ENCODE measurements at places on chromosomes 4 and X. TPM values are rescaled to one million over a fixed set of nuclear protein-coding genes. Genes with fewer than 3 reads are reported as not detected.

Gene CTAG1A
- total RNA-seq: not detected

Gene TLL1
- total RNA-seq: 39.2 TPM

Gene DGAT2L6
- not detected for total RNA-seq

Gene TRMT44
- total RNA-seq: 20.4 TPM

Gene HDAC8
- total RNA-seq: 30.7 TPM

Gene SCRG1
- total RNA-seq: 2.6 TPM

- peak overlapping the region; percentile 80 for H3K27ac ChIP-seq
- peaks cover 36% of the 10 kb centered on the region for H3K4me1 ChIP-seq
- H3K4me3 ChIP-seq: peak overlapping the region; percentile 80
- no peaks in the 10 kb centered on the region for H3K27me3 ChIP-seq
Measured at GRCh38 chr4:37978248-37978924, 18.2 kb downstream of the PTTG2 start.

DNA sequence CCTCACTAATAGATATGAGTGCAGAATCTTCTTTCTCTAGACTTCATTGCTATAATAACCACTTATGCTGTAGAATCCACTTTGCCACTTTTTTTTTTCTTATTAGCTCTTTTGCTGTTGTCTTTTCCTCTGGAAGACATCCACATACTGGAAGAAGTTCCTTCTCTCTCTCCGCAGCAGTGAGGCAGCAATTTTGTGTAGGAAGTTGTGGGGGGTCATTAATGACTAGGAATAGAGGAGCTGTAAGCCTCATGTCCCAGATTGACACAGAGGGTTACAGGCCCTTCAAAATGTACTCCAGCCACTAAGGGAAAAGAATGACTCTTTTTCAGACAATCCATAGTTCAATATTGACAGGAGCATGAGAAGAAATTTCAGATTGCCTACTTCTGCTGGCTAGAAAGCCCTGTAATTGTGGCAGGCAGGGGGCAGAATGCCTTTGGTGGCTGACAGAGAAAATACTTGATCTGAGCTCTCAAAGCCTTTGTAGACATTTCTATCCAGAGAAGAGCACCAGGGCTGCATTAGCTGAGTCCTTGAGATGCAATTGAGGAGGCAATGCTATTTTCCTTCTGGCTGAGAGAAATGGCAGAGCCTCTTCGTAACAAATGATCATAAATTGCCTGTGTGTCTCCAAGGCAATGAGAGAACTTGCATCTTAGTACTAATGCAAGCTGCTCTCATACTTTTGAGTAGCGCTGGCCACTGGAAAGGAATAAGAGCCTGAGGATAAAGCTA lies 856.2 kb downstream of the STIM2 start:
- H3K4me1 ChIP-seq: no peaks in the 10 kb centered on the region
- H3K27me3 ChIP-seq: no peaks in the 10 kb centered on the region
- H3K4me3 ChIP-seq: no peak overlapping the region
- H3K27ac ChIP-seq: no peak overlapping the region
- DNase-seq: no peak

DNA sequence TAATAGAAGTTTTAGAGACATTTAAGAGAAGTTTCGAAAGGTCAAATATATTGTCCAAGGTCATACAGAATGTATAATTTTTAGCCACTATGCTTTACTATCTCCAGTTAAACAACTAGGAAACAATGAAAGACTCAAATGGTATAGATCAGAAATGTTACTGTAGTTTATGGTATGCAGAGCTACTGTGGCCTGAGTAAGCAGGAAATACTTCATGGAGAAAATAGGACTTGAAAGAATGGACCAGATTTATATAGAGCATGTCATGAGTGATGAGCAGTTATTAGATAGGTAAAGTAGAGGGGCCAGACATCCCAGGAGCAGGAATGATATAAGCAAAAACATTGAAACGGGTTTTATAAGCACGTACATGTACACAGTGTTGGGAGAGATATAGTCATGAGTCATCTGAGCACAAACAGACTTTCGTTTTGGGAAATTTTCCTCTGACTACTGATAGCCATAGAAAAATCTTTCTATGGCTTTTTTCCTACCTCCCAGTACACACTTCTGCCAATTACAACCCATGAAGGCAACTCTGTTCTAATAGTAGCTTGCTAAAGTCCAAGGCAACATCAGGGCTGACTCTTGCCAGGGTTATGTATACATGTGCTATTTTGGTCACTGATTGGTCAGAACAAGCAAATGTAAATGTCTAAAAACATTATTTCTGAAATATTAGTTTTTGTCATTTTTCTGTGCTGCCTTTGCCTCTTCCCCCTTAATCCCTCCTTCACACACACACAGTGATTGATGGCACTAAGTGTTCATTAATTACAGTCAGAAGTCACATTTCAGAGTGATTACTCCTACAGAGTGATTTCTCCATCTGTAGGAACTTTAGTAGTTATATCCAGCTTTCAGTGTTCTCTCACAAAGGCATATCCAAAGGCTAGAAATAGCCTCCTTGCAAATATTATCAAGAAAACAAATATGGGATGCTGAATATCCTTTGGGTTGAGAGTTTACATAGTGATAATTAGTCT lies 198.7 kb downstream of the ENOX2 start:
- no peak for DNase-seq
- no peaks in the 10 kb centered on the region for H3K27me3 ChIP-seq
- H3K36me3 ChIP-seq: peaks cover 3% of the 10 kb centered on the region
- no peak overlapping the region for H3K4me3 ChIP-seq

DNA sequence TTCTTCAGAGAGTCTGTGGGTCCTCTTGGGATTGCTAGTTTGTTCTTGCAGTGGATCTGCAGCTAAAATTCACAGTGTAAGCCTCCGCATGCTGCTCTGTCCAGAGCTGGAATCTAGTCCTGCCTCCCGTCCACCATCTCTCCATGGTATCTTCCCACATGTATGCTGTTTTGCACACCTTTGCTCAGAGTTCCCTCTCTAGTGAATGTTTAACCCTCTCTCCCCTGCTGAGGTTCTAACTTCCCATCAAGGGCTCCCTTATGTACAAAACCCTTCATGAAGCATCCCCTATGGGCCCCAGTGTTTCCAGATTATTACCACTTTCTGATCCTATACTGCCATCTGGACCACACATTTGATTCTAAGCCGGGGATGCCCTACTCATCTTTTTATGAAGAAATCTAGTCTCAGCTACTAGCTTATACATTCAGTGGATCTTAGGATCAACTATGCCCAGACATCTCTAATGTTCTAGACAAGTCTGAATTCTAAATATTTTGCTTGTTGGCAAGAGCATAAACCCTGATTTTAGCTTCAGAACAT lies 157.3 kb downstream of the CPEB2 start:
- no peaks in the 10 kb centered on the region for H3K4me1 ChIP-seq
- H3K36me3 ChIP-seq: no peaks in the 10 kb centered on the region
- no peak overlapping the region for H3K27ac ChIP-seq
- H3K4me3 ChIP-seq: no peak overlapping the region
- peaks cover 17% of the 10 kb centered on the region for H3K27me3 ChIP-seq
- DNase-seq: no peak

- no peak for DNase-seq
- H3K27me3 ChIP-seq: no peaks in the 10 kb centered on the region
- H3K4me3 ChIP-seq: no peak overlapping the region
- peaks cover 5% of the 10 kb centered on the region for H3K4me1 ChIP-seq
Measured at GRCh38 chrX:118756101-118756500, 28.7 kb downstream of the IL13RA1 start.

DNA sequence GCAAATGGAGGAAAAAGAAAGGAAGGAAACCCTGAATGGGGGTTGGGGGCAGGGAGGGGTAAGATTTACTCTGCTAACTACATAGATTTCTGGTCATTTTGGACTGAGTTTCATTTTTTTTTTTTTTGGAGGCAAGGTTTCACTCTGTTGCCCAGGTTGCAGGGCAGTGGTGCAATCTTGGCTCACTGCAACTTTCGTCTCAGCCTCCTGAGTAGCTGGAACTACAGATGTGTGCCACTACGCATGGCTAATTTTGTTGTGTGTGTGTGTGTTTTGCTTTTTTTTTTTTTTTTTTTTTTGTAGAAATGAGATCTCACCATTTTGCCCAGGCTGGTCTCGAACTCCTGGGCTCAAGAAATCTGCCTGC lies 223.5 kb downstream of the APBB2 start:
- H3K36me3 ChIP-seq: no peaks in the 10 kb centered on the region
- no peaks in the 10 kb centered on the region for H3K27me3 ChIP-seq
- no peak for DNase-seq
- H3K4me3 ChIP-seq: no peak overlapping the region
- H3K4me1 ChIP-seq: peaks cover 43% of the 10 kb centered on the region

- H3K27me3 ChIP-seq: no peaks in the 10 kb centered on the region
- H3K4me3 ChIP-seq: no peak overlapping the region
- no peak overlapping the region for H3K27ac ChIP-seq
- H3K4me1 ChIP-seq: no peaks in the 10 kb centered on the region
- DNase-seq: no peak
- H3K36me3 ChIP-seq: peaks cover 51% of the 10 kb centered on the region
Measured at GRCh38 chr4:53432528-53433424, 55.3 kb downstream of the FIP1L1 start.

- no peaks in the 10 kb centered on the region for H3K27me3 ChIP-seq
- H3K4me3 ChIP-seq: no peak overlapping the region
- H3K36me3 ChIP-seq: peaks cover 5% of the 10 kb centered on the region
- DNase-seq: no peak
Measured at GRCh38 chr4:56215141-56215783, 172.0 kb downstream of the AASDH start.

GRCh38 chrX:129493643-129494042 lies 29.6 kb downstream of the SMARCA1 start:
- H3K4me3 ChIP-seq: no peak overlapping the region
- peak overlapping the region; percentile 39 for H3K27ac ChIP-seq
- peaks cover 10% of the 10 kb centered on the region for H3K4me1 ChIP-seq
- H3K36me3 ChIP-seq: peaks cover 50% of the 10 kb centered on the region

- no peaks in the 10 kb centered on the region for H3K4me1 ChIP-seq
- no peak overlapping the region for H3K27ac ChIP-seq
- H3K4me3 ChIP-seq: no peak overlapping the region
- H3K27me3 ChIP-seq: no peaks in the 10 kb centered on the region
Measured at GRCh38 chr4:116015062-116015461, 901.6 kb upstream of the NDST4 start.

DNA sequence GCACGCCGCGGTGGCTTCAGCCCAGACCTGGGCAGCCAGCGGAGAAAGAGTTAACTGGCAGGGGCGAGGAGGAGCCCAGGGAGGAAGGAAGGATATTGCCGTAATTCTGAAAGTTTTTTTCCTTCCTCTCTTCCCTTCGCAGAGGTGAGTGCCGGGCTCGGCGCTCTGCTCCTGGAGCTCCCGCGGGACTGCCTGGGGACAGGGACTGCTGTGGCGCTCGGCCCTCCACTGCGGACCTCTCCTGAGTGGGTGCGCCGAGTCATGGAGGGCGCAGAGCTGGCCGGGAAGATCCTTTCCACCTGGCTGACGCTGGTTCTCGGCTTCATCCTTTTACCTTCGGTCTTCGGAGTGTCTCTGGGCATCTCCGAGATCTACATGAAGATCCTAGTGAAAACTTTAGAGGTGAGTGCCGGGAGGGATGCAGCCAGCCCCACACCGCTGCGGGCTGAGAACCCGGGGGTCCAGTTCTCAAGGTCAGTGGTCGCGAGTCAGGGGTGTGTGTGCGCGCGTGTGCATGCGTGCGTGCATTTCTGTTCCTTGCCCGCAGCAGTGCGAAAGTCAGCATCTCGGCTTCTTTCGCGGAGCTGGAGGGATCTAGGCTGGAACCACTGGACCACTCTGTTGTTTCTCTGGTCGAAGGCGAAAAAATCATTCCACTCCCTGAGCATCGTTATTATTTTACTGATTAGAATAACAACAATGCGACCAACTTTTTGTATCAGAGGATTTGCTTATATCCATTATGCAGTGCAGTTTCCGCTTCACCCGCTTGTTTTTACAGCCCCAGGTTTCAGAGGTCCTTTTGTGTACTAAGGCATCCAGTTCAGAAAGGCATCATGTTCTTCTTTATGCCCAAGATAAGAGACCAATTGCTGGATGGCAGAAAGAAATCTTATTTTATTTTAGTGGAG lies 709 bp downstream of the GPAT3 start:
- peaks cover 15% of the 10 kb centered on the region for H3K4me1 ChIP-seq
- no peak overlapping the region for H3K27ac ChIP-seq
- DNase-seq: no peak
- H3K36me3 ChIP-seq: no peaks in the 10 kb centered on the region

GRCh38 chr4:120730777-120731320 lies 191.7 kb downstream of the PRDM5 start:
- H3K27ac ChIP-seq: no peak overlapping the region
- no peak for DNase-seq
- no peaks in the 10 kb centered on the region for H3K36me3 ChIP-seq

DNA sequence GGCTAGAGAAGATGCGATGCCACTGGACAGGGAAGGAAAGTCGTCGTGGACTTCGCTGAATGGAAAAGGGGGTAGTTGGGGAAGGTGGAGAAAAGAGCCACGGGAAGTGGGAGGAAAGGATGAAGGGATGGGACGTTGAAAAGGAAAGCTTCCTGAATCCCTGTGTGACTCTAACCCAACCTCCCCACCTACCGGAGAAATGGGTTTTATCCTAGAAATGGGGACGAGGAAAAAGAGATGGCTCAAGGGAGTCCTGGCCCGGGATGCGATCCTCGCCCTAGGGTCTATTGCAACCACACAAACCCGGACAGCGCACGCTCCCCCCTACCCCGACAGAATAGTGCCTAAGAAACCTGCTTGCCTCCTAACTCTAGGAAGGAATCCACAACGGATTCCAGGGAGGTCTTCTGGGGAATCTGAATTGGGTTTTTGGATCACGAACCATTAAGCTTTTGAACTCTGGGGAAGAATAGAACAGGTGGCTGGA lies 738 bp upstream of the TSPAN5 start:
- H3K27me3 ChIP-seq: no peaks in the 10 kb centered on the region
- no peaks in the 10 kb centered on the region for H3K36me3 ChIP-seq
- H3K27ac ChIP-seq: peak overlapping the region; percentile 89
- peaks cover 56% of the 10 kb centered on the region for H3K4me1 ChIP-seq
- peak overlapping the region; percentile 89 for H3K4me3 ChIP-seq

DNA sequence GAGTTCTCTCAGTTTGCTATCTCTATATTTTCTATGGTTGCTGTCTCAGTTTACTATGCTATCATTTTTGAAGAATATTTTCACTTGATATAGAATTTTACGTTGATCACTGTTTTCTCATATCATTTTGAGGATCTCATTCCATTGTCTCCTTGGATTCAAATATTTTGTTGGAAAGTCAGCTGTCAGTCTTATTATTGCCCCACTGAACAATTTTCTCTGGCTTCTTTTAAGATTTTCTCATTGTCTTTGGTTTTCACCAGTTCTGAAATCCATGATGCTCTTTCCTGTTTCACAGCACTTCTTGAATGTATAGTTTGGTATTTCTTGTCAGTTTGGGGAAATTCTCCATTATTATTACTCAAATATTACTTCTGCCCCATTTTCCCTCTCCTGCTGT lies 81.1 kb downstream of the ENPP6 start:
- H3K27ac ChIP-seq: no peak overlapping the region
- no peak overlapping the region for H3K4me3 ChIP-seq
- no peaks in the 10 kb centered on the region for H3K27me3 ChIP-seq
- H3K36me3 ChIP-seq: no peaks in the 10 kb centered on the region
- no peaks in the 10 kb centered on the region for H3K4me1 ChIP-seq

- H3K27me3 ChIP-seq: no peaks in the 10 kb centered on the region
- no peaks in the 10 kb centered on the region for H3K36me3 ChIP-seq
- H3K4me3 ChIP-seq: no peak overlapping the region
- no peak for DNase-seq
- no peak overlapping the region for H3K27ac ChIP-seq
- peaks cover 2% of the 10 kb centered on the region for H3K4me1 ChIP-seq
Measured at GRCh38 chr4:33518856-33519255, 2725.5 kb downstream of the ARAP2 start.

- H3K4me3 ChIP-seq: no peak overlapping the region
- H3K27ac ChIP-seq: no peak overlapping the region
- H3K4me1 ChIP-seq: no peaks in the 10 kb centered on the region
- DNase-seq: no peak
- peaks cover 9% of the 10 kb centered on the region for H3K27me3 ChIP-seq
- H3K36me3 ChIP-seq: no peaks in the 10 kb centered on the region
Measured at GRCh38 chr4:169921237-169921636, 105.0 kb downstream of the MFAP3L start.

Measured in osteocyte (in vitro differentiated cells).